Osteoblast (primary cell): ENCODE measurements at places on chromosomes 5 and 9. TPM values are rescaled to one million over a fixed set of nuclear protein-coding genes. Genes with fewer than 3 reads are reported as not detected.
A peak's percentile ranks its signal among the peaks of the same experiment; 100 is the strongest.

DNA sequence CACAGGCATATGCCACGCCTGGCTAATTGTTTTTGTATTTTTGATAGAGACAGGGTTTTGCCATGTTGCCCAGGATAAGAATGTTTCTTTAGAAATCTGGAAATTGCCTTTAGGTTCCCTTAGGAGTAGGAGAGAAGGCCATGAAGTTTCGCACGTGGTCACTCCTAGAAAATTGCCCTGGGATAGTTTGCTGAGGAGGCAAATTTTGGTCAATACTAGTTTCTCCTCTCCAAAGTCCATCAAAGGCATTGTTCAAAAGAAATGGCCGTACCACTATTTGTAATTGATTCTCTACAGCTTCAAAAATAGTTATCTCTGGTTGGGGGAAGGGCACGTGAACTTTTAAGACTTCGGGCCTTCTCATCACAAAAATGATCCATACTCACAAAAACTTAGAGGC lies 845 bp upstream of the SLC30A5 start:
- no peak for DNase-seq

DNA sequence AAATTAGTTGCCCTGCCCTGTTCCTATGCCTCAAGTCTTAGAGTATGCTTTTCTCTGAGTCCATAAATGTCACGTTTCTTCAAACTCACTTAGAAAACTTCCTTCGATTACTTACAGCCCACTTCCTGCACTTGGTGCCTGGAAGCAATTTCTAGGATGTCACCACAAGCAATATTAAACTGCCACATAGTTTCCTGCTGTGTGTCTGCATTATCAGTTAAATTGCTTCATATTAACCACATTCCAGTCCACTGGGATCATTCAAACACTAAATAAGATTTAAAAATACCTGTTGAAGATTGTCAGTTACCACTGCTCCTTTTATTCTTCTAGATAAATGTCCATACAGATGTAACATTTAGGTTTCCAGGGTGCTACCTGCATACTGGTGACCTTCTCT lies 4.1 kb downstream of the DENND1A start:
- no peak for DNase-seq

DNA sequence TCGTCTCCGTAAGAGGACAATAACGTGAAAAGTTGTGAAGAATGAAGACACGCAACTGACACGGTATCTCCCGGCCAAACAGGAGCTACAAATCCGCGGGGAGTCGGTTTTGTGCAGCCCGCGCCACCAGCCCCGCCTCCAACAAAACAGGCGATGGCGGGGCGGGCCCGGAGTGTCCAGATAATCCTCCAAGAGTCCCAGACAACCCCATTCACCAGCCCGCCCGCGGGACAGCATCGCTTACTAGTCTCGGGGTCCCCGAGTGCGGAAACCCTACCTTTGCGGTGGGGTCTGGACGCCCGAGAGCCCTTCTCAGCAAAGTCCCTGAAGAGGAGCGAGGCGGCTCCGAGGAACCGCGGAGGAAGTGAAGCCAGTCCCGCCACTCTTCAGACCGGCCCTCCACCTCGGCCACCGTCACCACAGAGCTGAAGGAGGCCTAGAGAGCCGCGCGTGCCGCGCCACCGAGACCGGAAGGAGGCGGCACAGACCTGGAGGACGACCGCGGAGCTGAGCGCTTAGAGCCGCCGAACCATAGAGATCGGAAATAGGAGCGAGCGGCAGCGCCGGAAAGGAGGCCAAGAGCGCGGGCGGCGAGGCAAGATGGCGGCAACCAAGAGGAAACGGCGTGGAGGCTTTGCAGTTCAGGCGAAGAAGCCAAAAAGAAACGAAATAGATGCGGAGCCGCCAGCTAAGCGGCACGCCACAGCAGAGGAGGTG lies at the start of the genes BRIX1 and RAD1:
BRIX1 (plus strand) TSS at position 573 of the 717 bp plus-strand sequence; CDS start at position 601, 28 bp downstream.
RAD1 (minus strand) TSS at position 366 of the 717 bp plus-strand sequence. CDS start 612 bp downstream, outside the sequence.
- peak; percentile 93 for DNase-seq

DNA sequence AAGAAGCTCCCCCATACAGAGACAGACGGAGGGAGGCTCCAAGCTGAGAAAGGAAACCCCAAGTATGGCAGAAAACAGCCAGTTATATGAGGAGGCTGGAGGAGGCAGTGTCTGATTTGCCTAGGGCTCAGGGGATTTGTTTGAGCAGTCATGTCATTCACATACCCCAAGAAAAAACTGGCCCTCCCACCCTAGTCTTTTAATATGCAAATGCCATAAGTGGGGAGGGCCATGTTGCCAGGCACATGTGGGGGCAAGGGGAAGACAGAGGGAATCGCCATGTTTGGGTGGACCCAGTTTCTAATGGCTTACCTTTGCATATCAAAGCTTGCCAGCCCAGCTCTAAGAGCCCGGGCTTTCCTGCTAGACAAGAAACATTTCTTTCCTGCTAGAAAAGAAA lies 1163.8 kb downstream of the TAF11L14 start:
- no peak for DNase-seq

DNA sequence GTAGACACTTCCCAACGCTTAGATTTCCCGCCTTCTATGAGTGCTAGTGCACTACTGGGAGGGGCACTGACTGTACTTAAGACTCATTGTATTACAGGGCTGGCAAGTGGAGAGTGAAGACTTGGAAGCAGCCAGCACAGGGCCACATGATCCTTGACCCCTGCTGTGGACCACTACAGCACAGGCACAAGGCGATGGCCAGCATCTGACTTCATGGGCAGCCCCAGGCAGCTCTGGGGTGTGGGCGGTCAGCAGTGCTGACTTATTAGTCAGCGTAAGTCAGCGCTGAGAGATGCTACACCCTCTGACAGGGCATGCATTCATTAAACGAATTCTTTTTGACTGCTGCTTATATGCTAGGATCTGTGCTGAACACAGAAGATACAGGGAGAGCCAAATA lies 9.3 kb downstream of the SLC46A2 start:
- peak; percentile 91 for DNase-seq

DNA sequence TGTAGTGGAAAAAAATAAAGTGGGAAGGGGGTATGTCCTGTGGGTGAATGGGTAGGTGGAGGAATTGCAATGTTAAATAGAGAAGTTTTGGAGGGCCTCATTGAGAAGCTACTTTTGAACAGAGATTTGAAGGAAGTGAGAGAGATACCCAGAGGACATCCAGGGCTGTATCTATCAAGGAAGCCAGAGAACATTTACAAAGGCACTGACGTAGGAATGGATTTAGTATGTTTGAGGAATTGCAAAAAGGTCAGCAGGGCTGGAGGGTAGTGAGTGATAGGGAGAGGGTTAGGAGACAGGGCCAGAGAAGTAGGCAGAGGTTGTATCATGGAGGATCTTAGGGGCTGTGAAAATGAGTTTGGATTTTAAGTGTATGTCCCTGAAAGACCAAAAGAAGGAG lies 13.9 kb downstream of the PTTG1 start:
- DNase-seq = no peak

GRCh38 chr5:66814146-66814991 lies 218.2 kb downstream of the MAST4 start:
- DNase-seq = no peak

DNA sequence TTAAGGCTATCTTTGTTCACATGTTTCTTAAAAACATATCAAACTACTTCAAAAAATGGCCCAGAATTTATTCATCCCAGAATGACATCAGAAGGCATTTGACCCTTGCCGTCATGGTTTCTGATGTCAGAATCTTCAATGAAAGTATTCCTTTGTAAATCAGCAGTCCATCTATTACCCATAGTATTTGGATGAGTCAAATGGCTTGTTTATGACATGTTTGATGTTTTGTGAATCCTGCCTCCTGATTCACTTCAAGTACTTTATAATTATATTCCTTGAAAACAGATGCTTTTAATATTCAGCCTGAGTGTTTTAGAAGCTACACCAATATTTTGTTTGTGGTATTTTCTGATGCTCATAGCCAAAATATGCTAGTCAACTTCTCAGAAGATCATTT lies 200.8 kb upstream of the MEF2C start:
- DNase-seq = no peak

DNA sequence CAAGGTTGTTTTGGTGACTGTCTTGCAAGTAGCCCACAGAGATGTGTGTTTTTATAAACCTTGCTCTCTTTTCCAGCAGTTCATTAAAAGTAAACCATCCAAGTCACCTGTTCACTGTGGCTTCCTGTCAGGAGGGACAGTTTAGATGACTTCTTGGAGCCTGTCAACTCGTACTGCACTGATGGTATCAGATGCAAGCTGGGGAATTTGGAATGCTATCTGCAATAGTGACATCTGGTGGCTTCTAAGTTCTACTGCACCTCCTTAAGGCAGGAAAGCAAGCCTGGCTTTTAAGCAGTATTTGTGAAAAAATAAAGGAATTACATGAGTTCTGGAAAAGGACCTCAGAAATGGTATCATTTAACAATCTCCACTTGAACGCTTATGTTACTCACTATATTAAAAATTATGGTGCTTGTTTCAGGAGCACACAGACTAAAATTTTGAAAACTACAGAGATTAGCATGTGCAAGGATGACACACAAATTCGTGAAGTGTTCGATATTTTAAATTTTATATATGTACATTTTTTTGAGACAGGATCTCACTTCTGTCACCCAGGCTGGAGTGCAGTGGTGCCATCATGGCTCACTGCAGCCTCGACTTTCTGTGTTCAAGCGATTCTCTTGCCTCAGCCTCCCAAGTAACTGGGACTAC lies 164.0 kb downstream of the TTC39B start:
- peak; percentile 65 for DNase-seq

- no peak for DNase-seq
These were observed 56.8 kb upstream of the XPA start for GRCh38 chr9:97753975-97754374.

DNA sequence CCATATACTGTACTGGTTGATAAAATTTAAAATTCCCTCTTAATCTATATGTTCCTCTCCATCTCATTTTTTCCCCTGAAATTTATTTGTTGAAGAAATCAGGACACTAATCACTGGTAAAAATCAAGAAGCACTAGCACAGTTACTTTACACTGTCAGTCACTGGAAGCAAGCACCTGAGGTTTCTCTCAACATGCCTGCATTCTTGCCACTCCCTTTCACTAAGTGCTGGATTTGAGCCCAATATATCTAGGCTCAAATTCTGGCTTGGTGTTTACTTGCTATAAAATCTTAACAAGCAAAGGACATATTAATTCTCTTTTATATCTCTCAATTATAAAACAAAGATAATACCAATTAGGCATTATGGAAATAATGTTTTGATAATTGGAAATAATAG lies 58.6 kb downstream of the DIAPH1 start:
- no peak for DNase-seq

DNA sequence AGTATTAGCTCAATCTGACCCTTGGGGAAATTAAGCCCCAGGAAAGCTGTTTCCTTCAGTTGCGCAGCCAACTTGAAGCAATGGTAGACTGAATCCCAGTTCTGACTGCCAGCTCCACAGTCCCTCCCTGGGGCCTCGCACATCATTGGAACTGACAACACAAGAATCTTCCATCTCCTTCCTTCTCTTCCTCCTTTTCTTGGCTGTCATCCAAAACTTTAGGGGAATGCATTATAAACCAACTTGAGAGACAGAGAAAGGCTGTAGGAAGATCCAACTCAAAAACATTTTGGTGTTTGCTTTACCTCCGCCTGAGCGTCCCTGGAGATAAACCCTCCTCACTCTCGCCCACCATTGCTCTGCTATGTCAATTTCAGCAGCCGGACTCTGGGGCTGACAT lies 16.6 kb downstream of the KCNIP1 start:
- DNase-seq = peak; percentile 48

DNA sequence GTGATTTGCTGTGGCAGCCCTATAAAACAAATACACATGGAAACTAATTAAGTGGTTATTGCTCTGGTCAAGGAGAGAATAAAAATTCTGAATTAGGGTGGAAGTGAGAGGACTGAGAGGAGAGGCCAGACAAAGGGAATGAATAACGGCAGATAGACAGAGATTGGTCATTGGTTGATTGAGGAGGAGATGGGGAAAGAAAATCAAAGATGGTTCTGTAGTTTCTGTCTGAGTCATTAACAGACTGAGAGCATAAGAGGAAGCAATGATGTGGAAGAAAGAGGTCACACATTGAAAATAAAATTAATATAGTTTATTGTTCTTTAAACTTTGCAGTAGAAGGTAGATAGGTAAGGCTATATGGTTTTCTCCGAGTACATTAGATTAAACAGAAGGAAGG lies 469.8 kb downstream of the ACTL7B start:
- DNase-seq = peak; percentile 30

The SLC6A18 gene
- total RNA-seq = not detected in 2 replicates
